Motor neuron (in vitro differentiated cells): ENCODE measurements at places on chromosomes 1 and 21.

GRCh38 chr1:99264201-99265021 is at the start of gene PLPPR4:
Gene PLPPR4 (plus strand): TSS chr1:99264492. CDS start chr1:99264594, 102 bp downstream.
- ATAC-seq: peak; percentile 99

DNA sequence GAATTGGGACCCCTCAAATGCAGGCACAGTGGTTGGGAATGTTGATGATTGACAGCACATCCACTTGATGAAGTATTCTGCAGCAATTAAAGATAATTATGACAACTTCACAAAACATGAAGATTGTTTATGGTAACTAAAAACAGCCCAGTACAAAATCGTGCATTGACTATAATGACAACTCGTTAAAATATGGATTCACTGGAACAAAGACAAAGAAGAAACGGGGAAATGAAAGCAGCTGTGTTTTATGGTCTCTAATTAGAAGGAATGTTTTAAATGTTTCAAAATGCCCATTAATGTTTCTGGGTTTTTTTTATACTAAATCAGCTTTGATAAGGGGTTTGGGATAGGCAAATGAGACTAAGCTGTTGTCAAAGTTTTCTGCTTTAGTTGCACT is 36.1 kb downstream of the NIPAL3 start:
- ATAC-seq: no peak

DNA sequence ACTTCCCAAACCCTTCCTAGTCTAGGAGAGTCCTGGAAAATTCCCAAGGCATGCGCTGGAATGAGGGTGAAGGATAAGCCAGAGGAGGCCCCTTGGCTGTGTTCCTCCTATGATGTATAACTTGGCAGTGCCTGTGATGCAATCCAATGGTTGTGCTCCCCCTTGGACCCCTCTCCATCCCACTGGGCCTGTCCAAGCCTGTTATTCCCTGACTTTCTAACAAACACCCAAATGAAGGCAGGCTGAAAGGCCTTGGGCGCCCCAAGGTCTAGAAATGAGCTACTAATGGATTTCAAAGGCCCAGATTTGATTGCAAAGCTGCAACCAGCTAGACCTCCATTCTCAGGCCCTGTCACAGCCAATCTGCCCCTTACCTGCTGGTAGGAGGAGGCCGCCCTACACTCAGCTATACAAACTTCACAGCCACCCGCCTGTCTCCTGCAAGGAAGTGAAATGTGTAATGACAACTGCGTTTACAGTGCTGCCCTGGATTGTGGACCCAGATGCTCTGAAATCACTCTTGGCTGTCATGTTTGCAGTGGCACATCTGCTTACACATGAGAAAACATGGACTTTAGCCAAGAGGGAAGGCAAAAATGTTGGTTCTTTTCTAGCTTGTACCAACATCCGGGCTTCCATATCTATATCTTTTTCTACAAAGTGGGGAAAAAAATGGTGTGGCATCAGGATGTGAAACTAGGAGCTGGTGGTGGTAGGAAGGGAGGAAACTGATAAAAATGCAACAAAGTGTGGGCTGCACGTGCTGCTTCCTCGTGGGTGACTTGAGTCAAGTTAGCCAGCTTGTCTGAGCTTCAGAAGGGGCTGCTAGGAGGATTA is 130.4 kb downstream of the TRABD2B start:
- ATAC-seq: no peak

- peak; percentile 3 for ATAC-seq
Measured at GRCh38 chr1:109984190-109984455, 442 bp upstream of the AHCYL1 start.

DNA sequence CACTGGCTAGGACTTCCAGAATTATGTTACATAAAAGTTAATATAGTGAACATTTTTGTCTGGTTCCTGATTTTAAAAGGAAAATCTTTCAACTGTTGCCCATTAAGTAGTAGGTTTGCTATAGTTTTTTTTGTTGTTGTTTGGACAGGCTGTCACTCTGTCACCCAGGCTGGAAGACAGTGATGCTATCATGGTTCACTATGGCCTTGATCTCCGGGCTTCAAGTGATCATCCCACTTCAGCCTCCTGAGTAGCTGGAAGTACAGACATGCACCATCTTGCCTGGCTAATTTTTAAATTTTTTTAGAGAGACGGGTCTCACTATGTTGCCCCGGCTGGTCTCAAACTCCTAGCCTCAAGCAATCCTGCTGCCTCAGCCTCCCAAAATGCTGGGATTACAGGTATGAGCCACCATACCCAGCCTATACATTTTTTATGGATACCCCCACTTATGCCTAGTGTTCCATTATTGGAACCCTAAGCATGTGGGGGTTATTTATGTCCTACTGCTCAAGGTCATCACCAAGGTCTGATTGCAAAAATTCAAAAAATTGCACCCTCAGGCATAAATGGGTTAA is 6.5 kb downstream of the CTXND2 start:
- ATAC-seq: no peak

- no peak for ATAC-seq
Measured at GRCh38 chr21:46605767-46606426, 1.0 kb upstream of the S100B start.

GRCh38 chr1:89261926-89262515 is 10.6 kb downstream of the GBP5 start:
- peak; percentile 10 for ATAC-seq
